ENCODE measurements at places on chromosomes 6 and 20.

- DNase-seq = no peak
Measured at GRCh38 chr6:40740518-40740917, 153.4 kb upstream of the LRFN2 start.

GRCh38 chr20:50427719-50428083 lies 82.5 kb upstream of the PTPN1 start:
- DNase-seq = no peak

- DNase-seq = no peak
Measured at GRCh38 chr6:7224731-7225130, 88.3 kb downstream of the SSR1 start.

GRCh38 chr6:105952772-105953690 lies 133.1 kb upstream of the PRDM1 start:
- no peak for DNase-seq

GRCh38 chr6:38495922-38496635 lies 143.7 kb downstream of the BTBD9 start:
- DNase-seq = no peak

DNA sequence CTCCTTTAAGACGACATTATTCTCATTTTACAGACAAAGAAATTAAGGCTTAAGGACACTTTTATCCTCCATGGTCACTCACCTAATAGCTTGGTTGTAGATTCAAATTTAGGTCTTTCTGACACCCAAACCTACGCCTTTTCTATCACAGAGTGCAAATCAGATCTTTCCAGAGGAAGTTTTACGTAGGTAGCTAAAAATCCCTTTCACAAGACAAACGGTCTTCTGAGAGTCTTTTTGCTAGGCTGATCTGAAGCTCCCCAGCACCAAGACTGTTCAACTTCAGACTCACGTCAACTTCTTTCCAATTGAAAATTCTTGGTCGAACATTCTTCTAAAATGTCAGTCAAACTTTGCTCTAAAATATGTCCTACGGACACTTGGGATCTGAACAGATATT lies 46.5 kb downstream of the BLOC1S5 start:
- DNase-seq = no peak

GRCh38 chr6:98203170-98203806 lies 631.1 kb upstream of the POU3F2 start:
- no peak for DNase-seq

GRCh38 chr6:169923468-169924464 lies 172.3 kb downstream of the ERMARD start:
- DNase-seq = no peak

- DNase-seq = no peak
Measured at GRCh38 chr6:41428996-41429421, 93.6 kb downstream of the NCR2 start.

- no peak for DNase-seq
Measured at GRCh38 chr6:129267028-129267427, 384.1 kb downstream of the LAMA2 start.

GRCh38 chr20:54151511-54152226 lies 22.1 kb downstream of the CYP24A1 start:
- DNase-seq = no peak

- DNase-seq = no peak
Measured at GRCh38 chr20:60036746-60037499, 78.7 kb downstream of the CDH26 start.

- DNase-seq = no peak
Measured at GRCh38 chr20:33875055-33875454, 63.9 kb downstream of the CHMP4B start.

DNA sequence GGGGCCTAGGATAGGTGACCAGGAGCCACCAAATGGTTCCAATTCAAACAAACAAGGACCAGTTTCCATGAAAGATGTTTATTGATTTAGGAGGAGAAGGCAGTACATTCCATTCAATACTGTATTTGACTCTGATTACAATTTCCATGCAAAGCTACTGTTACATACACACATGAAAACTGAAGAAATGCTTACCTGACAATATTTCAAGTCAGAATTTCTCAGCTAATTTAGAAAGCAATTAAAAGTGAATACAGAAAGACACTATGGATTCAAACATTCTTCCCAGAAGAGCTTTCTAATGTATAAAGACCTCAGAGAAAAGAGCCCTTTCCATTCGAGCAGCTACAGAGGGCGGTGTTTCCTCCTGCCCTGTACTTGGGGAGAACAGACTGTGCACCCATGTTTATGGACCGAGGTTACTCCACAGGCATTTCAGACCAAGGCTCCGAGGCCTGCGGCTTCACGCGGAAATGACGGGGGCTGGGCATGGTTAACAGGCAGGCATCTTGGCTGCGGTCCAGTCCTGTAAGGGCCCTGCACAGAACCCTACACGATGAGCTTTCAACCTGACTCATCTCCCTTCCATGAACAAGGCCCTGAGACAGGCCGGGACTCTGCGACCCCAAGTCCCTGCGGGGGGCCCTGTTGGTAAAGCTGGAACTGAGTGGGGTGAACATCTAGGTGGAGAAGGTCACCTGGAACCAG lies 25.7 kb upstream of the TCFL5 start:
- DNase-seq = no peak

DNA sequence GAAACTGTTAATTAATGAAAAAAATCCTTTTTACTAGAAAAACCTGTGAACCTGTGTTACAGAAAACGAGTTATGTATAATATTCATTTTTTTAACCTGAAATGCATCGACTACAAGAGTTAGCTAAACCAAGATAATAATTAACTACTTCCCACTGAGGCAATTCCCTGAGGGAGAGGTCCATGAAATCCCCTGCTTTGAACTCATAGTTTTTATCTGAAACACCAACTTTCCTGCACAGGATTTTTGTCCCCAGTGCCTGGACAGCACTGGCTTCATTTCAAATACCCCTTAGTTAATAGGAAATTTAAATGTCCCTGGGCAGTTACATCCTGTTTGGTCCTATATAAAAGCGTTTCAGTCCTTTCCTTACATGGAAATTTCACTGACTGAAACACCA lies at the start of gene OR14J1:
TSS of gene OR14J1 (plus strand) at position 386 of the 400 bp plus-strand sequence. CDS start 4,989 bp downstream, outside the sequence.
- no peak for DNase-seq

- DNase-seq = no peak
Measured at GRCh38 chr6:106451439-106451838, 90.9 kb downstream of the CRYBG1 start.

DNA sequence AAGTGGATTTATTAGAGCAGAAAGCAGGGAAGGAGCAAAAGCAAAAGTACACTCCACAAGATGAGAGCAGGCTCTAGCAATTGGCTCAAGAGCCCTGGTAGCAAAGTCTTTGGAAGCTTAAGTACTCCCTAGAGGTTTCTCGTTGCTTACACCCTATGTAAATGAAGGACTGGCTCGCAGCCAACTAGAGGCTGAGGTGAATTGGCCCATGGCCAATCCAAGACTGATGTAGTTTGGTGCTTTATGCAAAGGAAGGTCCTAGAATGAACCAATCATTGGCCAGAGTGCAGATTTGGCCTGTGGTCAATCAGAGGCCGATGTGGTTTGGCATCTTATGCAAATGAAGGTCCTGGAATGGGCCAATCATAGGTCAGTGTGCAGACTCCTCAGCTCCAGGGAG lies 191.3 kb upstream of the ARID1B start:
- DNase-seq = no peak

- no peak for DNase-seq
Measured at GRCh38 chr20:60192326-60192725, 234.1 kb downstream of the CDH26 start.

GRCh38 chr20:41632896-41633295 lies 14.7 kb upstream of the CHD6 start:
- DNase-seq = no peak

DNA sequence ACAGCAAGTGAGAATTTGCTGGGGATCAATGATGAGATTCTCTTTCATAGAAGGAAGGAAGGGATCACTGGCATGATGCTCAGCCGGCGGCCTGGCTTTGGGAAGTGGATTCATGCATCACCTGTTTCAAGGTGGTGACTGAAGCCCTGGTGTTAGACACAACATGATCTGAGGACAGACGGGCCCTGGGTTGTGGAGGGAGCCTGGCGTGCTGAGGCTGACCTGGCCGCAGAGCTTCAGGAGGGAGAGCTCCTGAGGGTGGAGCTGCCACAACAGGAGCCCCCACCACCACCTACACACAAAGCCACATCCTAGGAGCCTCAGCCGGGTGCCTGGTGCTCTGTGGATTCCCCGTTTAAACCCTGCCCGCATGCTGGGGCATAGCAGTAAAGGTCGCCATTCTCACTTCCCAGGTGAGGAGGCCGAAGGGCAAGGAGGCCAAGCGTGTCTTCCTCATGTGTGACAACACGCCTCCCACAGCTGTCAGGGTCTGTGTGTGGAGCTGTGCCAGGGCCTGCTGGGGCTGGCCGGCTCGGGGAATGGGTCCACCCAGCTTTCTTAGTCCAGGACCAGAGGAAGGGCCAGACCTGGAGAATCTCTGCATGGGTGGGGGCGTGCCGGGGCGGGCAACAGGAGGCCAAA lies 107.0 kb downstream of the ERMARD start:
- DNase-seq = no peak

GRCh38 chr6:37915463-37915862 lies 95.9 kb downstream of the ZFAND3 start:
- DNase-seq = no peak

DNA sequence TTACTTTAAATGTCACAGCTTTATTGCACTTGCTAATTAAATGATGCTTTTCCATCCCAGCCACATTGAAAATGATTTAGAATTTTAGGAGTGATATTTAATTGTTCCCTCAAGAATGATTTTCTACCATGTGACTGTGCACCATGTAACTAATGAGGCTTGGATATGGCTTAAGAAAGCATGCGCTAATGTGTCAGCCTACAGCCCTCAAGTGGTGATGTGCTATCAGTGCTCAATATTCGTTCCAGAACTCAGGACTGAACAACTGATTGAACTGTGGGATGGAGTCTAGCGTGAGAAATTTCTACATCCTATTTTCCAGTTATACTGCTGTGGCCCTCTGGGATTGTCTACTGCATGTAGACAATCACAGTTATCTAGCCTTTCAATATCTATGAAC lies 71.5 kb downstream of the PKIB start:
- DNase-seq = no peak

GRCh38 chr6:119105282-119105681 lies 26.8 kb upstream of the FAM184A start:
- DNase-seq = no peak

- no peak for DNase-seq
Measured at GRCh38 chr6:138231381-138231886, 13.1 kb upstream of the PBOV1 start.

DNA sequence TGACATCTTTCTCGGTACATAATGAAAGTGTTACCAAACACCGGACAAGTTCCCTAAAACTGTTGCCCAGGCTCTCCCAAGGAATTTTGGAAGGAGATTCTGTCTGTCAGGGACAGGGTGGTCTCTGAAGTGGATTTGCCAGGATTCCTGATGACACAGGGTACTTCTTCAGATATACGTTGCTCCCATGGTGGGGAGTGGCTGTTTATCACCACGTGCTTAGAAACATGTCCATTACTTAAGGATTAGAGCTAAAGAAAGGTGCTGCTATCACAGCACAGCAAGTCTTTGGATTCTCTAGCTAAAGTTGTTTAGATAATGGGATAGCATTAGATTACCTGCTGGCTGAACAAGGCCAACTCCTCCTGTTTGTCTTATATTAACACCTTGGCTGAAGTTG lies 6.3 kb downstream of the SPINT3 start:
- DNase-seq = no peak

DNA sequence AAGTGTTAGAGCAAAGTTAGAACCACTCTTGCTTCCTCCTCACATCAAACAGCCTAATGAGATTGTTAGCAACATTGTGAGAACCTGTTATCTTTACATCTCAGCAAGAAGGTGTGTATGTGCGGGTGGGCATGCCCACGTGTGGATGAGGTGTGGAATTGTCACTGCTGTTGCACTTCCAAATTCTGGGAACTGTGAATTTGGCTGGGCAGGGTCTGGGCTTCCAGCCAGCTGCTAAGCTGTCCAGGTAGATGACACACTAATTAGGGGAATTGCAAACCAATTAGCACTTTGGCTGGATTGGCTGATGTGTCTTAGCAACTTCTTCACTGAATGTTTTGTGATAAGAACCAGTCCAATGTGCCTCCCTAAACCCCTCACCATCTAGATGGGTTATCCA lies 848.2 kb downstream of the DHX35 start:
- no peak for DNase-seq

DNA sequence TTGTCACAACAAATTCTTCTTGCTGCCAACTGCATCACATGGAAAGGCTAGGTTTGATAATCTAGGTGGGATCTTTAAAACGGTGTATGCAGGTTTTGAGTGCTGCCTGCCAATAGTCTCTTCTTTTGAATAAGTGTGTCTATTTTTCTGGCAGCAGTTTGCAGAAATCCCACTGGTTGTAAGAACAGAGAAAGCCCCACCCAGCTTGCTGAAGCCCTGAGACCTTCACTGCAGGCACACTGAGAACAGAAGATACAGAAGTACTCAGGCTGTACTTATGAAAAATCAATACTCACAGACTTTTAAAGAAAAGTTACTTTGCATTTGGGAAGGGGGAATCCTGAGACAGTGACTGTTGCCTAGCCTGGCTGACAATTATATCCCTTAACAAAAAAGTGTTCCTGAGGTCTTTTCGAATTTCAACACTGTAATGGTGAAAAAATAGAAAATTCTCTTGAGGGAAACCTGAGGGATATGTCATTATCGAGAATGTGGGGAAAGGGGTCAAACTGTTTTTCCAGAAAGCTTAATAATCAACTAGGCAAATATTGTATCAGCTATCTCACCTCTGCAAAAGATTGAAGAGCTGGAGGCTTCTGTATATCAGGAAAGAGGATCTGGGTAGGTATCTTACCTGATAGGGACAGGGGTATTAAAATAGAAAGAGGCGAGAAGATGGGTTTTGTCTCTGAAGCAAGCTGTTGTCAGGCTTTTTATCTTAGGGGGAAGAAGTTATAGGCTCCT lies 199.9 kb downstream of the LRFN2 start:
- no peak for DNase-seq

GRCh38 chr20:63102721-63103375 lies 96.1 kb upstream of the BHLHE23 start:
- peak; percentile 30 for DNase-seq

DNA sequence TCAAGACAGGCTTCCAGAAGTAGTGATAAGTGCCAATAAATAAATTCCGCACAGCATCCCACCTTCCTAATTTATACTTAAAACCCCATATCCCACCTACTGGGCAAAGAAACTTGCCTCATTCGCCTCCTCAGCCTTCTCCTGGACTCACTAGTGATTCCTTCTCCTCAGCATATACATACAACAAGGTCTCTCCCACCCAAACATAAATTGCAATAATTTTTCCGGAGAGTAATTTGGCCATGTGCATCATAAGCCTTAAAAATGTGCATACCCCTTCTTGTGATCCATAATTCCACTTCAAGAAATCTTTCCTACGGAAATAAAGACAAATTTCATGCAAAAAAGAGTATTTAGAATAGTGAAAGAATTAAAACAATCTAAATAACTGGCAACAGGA lies 26.8 kb downstream of the RANBP9 start:
- no peak for DNase-seq

- no peak for DNase-seq
Measured at GRCh38 chr20:39268491-39268951, 306.4 kb downstream of the DHX35 start.

- no peak for DNase-seq
Measured at GRCh38 chr6:131400054-131400778, 172.8 kb upstream of the ARG1 start.

- no peak for DNase-seq
Measured at GRCh38 chr6:143536461-143536865, 24.9 kb upstream of the FUCA2 start.
